B cell (primary cell): ENCODE measurements at places on chromosomes 12 and 14.

DNA sequence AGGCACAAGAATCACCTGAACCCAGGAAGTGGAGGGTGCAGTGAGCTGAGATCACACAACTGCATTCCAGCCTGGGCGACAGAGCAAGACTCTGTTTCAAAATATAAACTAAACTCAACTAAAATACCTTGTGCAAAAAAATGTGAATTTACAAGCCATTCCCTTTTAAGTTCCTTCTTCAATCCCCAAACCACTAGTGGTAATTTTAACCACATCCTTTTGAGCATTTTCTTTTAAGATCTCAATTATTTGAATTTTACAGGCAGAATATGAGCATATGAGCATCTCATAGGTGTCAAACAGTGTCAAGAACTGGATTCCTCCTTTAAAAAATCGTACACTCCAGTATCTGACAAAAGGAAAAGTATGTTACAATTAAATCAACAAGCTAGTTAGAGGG, 57.0 kb upstream of the NPFF start:
- no peak for DNase-seq

GRCh38 chr12:117457189-117457588, 95.8 kb upstream of the NOS1 start:
- DNase-seq, result no peak

DNA sequence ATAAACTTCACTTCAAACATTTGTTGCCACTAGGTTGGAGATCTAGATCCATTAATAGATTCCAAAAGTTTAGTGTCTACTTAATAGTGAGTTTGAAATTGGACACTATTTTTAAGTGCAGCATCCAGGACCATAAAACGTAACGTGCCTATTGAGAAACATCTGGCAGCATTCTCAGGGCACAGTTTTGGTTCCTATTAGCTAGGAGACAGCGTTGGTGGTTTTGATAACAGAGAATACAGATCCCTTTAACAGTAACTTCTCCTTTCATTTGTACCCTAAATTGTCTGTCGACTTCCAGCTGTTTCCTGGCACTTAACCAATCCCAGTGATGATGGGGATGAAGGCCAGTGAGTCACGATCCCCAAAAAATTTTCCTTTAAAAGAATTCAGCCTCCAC, 25.8 kb downstream of the KCNK10 start:
- DNase-seq, result no peak

- DNase-seq, result no peak
Measured at GRCh38 chr14:21494902-21495762, 16.0 kb downstream of the METTL3 start.

- DNase-seq, result no peak
Measured at GRCh38 chr12:3761116-3761735, 8.3 kb upstream of the CRACR2A start.

- no peak for DNase-seq
Measured at GRCh38 chr12:102120564-102120873, 536 bp downstream of the PARPBP start.

DNA sequence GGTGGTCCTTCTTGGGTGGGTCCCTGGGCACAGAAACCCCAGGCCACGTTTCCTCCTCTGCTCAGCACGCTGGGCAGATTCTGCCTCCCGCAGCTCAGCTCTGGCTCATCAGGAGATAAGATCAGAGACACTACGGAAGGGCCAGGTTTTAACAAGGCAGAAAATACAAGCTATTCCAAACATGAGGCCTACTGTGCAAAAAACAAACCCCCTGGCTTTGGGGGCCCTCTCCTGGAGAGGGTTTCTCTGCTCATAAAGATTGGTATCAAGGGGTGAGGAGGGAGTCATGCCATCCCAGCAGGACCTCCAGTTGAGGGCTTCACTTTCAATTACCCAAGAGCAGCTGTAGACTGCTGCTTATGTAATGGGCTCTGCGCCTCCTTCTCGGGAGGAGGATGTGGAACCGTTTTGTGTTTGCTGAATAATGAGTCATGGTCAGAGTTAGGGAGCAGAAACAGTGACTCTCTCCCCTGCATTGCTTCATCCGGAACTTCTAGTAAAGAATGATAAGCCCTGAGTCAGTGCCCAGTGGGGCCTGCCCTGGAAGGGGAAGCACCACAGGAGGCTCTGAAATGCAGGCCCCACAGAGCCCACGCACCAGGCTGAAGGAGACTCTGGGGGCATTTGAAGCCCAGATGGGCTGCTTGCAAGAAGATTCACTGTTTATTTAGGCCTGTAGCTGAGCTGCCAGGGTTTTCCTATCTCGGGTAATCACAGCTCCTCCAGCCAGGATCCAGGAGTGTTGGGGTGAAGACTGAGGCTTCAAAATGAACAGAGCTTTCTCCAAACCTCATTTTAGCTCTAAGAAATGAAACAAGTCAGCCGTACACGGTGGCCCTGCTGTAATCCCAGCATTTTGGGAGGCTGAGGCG, 79.3 kb downstream of the SSPN start:
- DNase-seq, result peak; percentile 58

- DNase-seq, result no peak
Measured at GRCh38 chr12:112140728-112141127, 15.4 kb downstream of the TRAFD1 start.
